ENCODE measurements at places on chromosomes 2 and 18.
A peak's percentile ranks its signal among the peaks of the same experiment; 100 is the strongest.

DNA sequence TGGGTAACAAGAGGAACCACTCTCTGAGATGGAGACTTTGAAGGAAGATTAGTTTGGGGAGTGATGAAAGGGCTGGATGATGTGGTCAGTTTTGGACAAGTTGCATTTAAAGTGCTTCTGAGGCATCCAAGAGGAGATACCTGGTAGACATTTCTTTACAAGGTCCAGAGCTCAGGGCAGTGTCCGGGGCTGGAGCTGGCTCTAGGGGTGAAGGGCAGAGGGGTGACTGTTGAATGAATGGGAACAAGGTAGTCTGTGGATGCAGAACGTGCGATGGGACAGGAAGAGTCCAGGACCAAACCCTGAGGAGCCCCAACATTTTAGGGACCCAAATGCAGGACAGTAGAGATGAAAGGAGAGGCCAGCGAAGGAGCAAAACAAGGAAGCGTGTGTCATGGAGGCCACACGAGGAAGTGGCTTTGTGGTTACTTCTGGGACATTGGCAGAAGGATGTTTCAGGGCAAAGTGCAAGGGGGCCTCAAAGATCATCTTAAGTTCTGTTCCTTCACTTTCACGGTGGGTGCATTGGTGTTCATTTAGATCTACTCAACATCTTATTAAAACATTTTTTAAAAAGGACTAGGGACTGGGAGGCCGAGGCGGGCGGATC is 13.6 kb upstream of the GPR35 start:
- no peak for DNase-seq

DNA sequence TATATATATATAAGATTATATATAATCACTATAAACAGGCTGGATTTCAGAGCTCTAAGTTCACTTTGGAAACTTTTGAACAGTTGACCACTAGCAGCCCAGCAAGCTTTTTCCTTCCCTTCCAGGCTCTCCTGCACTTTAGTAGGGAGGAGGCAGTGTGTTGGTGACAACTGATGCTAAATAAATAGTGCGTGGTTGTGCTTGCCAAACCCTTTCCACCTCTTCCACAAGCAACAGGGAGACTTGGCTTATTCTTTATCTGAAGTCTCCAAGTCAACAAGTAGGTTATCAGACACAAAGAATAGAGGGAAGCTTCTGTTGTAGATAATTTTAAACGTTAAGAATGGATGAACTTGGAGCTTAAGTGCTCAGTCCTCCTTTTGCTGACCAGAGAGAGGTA is 408.2 kb upstream of the HNRNPA3 start:
- peak; percentile 21 for DNase-seq

DNA sequence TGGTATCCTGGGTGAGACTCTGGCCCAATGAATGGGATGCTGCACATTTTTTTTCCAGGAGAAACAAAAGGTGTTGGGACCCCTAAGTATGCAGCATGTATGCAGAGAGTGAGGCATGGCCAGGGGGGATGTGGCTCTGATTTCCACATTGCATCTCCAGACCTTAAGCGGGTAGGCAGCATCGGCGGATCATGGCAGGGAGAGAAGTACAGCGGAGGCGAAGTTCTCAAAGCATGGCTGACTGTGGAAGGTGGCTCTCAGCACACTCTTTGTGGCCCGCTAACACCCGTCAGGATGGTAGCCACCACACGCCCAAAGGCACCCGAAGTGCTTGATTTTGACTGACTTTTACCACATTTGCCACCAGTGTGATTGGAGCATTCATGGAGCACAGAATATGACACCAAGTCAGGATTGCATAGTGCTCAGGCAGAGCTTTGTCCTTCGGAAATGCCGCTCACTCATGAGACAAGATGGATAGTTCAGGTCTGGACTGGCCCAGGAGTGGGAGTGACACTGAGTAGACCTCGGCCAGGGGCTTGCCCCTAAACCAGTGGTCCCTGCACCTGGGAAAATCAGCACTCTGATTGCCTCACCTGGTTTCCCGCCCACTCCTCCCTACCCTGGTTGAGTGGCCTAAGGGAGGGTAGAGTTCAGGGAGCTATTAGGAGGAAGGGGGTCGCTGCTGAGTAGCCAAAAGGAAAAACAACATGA is 14.2 kb downstream of the INPP4A start:
- DNase-seq, result no peak

- DNase-seq, result no peak
Measured at GRCh38 chr18:75364512-75365253, 62.8 kb downstream of the SMIM21 start.

- no peak for DNase-seq
Measured at GRCh38 chr2:57450170-57450569, 596.4 kb upstream of the VRK2 start.

DNA sequence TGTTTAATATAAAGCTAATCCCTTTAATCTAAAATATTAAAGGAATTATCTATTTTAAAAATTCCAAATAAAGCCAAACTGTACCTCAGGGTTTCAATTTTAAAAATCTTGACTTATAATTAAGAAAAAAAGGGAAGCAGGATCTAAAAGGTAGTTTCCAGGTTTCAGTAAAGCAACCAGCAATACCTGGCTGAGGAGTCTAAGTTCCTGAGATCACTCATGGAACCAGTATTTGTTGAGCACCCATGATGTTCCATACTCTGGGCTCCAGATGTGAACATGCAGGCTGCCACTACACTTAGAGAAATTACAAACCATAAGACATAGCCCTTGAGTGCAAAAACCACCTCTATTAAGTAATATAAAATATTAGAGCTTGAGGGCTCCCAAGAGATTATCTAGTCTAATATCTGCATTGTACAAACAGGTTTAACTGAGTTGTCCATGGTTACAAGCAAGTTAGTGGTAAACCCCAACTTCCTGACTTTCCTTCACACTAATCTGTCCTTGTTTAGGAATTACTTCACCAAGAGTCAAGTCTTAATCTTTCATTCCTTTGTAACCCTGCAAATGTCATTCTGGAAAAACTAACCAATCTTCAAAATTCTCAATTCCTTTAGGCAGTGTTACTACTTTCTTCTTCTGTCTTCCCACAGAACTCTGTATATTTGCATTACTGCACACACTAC is 49.2 kb downstream of the CLASP1 start:
- no peak for DNase-seq

DNA sequence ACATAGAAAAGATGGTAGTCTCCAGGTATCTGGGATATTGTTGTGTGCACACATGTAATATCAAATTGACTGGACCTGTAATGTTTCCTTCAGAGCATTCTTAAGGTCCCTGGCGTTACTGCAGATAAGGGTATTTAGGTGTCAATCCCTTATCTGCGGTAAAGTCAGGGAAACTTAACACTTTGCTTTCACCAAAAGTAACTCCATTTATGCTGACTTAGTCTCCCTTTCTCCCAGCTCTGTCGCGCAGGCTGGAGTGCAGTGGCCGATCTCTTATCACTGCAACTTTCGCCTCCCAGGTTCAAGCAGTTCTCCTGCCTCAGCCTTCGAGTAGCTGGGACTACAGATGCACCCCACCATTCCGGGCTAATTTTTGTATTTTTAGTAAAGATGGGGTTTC is 1.8 kb downstream of the CNNM3 start:
- DNase-seq, result no peak

- DNase-seq, result no peak
Measured at GRCh38 chr2:197240421-197241041, 70.0 kb downstream of the ANKRD44 start.

DNA sequence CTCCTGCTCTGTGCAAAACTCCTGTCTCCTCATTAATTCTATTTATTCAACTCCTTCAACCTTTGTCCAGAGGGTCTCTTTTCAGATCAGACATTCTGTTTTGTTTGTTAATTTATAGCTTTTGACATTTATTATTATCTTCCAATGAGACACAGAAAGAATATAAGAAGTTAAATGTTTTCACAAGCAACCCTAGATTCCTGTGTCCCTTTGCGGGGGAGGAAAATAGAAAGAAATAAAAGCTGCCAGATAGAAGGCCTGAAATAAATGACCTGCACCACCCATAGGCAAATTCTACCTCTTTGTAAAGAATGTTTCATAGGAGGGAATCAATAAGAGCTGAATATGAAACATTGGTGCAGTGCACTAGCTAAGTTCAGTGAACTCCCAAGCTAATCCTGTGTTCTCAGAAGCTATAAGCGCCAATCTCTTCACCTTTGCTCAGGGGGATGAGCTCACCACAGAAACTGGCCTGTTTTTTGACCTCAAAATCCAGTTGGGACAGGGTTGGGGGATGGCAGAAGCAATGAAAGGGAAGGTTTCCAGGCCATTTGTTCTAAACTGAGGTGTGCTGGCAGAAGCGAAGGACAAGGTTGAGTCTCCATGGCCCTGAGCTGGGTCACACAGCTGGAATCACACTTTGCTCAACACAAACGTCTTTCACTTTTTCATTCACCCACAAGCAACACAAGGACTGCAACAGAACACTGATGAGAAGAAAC is 258.6 kb downstream of the NRXN1 start:
- DNase-seq, result no peak

DNA sequence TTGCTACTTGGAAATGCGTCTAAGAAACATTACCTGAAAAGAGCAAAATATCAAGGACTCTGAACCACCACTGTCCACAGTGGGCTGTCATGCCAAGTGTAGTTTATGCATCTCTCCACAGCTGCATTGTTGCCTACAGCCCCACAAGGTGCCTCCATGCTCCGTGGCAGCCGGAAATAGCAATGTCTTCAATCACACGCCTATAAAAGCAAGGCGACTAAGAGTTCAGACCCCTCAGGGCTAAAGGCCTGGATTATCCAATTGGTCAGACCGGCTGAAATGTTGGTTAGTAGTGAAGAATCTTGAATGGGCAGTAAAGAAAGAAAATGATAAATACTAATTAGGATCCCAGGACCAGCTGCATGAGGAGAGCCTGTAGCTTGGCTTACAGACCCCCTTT is 114.0 kb upstream of the SLC35G4 start:
- no peak for DNase-seq

DNA sequence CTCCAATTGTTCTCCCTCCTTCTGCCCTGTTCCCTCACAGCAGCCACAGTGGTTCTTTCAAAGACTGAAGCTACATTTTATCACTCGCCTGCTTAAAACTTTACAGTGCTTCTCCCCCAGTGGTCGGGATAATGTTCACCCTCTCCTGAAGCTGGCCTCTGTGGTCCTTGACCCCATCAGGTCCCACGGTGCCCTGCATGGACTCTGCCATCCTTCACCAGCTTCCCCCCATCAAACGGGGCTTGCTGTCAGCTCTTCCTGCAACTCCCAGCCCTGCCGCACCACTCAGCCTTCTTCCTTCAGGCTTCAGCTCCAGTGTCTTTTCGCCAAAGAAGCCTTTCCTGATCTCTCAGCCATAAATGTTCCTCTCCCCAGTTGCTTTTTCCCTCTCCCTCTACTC is 118.1 kb downstream of the NEDD4L start:
- DNase-seq, result no peak

- DNase-seq, result peak; percentile 60
Measured at GRCh38 chr2:73588177-73588576, 54.0 kb downstream of the NAT8 start.

DNA sequence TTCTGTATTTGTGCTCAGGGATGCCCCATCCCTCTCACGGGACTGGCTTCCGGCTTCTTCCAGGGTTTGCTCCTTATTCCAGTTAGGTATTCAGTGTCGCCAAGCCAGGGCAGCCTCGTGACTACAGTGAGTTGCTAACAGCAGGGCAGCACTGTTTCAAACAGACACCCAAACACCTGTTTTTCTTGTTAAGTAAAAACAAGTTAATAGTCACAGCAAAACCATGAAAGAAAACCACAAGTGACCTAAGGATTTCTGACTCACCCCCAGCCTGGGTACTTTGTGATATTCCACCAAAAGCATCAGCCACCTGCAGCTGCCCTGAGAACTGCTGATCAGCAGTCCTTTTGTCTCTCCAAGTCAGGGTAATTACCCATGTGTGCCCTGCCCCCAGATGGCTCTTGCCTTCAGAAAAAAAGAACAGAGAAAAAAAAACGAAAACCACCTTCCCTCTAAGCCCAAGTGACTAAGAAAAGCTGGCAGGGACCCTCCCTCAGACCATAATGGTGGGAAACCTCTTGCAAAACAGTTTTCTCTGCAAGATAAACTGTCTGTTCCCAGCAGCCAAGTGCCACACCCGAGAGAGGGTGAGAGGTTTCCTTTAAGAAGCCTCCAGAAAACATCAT is 178.2 kb downstream of the ANAPC1 start:
- DNase-seq, result no peak

GRCh38 chr18:22367303-22367702 is 50.4 kb downstream of the CTAGE1 start:
- DNase-seq, result no peak

- DNase-seq, result no peak
Measured at GRCh38 chr18:51039138-51040112, 9.4 kb downstream of the SMAD4 start.

GRCh38 chr2:240301256-240301795 is 134.1 kb upstream of the GPC1 start:
- no peak for DNase-seq

DNA sequence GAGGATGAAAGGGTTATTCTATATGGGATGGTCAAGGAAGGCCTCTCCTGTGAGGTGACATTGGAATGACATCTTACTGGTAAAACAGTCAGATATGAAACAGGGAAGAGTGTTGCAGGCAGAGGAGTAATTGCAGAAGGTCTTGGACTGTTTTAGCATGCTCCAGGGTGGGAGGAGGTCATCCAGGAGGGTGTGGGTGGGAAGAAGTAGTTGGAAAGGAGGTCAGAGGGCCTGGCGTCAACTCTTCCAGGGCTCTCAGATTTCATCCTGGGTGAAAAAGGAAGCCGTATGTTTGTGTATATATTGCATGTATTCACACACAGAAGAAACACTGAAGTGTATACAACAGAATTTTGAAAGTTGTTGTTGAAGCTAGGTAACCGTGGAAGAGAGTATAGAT is 48.2 kb downstream of the ATP9B start:
- no peak for DNase-seq

GRCh38 chr2:132911726-132912724 is 242.0 kb upstream of the LYPD1 start:
- DNase-seq, result no peak

DNA sequence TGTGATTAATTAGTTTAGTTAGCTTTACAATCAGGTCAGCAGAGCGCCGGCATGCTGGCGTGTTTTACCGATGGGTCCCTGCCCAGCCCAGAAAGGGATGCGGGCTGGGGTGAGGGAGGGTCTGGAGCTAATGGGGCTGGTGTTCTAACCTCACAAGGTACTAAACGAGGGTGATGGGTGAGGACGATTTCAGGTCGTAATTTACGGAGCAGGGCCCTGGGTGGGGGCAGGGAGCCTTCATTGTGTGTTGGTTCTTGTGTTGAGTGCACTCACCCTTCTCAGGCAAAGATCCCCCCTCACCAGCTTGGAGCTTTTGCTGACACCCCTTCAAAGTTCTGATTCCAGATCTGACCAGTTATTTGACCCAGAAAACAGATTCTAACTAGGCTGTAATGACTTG is 39.5 kb downstream of the PTGR3 start:
- DNase-seq, result no peak

All from NCI-H2029 treated with DMSO at 0.1 percent for 48 hours (cell line).